ENCODE measurements at places on chromosomes 6 and 20.

DNA sequence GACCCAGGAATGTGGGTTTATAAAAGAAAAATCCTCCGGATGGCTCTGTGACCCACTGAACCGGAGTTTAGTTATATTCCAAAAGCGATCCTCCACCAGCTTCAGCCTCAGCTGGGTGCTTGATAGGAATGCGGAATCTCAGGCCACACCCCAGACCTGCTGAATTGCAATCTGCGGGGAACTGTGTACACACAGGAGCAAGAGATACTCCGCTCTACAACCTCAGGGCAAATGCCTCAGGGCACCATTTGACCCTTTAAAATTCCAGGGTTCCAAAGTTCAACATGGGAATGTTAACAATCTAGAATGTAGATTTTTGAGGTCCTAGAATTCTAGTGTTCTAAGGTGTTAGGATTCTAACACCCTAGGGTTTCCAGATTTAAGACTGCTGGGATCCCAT is 10.8 kb downstream of the BPIFA2 start:
- no peak for DNase-seq

DNA sequence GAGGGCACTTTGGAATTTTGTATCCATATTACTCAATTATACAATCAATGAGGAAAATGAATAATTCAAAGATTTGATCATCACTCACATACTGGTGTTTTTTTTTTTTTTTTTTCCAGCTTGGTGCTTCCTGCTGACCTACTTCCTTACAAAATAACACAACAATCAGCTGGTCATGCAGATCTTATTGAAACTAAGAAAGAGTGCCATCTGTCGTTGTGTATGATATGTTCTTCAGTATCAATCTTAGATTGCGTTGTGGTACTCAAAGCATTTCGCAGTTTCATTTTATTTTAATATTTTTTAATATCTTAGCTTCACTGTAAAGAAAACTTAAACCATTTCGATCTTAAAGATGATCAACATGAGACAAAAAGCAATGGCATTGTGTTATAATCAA is 155.6 kb downstream of the OGFRL1 start:
- no peak for DNase-seq

- no peak for DNase-seq
Measured at GRCh38 chr6:52108128-52108527, 20.7 kb upstream of the PKHD1 start.

DNA sequence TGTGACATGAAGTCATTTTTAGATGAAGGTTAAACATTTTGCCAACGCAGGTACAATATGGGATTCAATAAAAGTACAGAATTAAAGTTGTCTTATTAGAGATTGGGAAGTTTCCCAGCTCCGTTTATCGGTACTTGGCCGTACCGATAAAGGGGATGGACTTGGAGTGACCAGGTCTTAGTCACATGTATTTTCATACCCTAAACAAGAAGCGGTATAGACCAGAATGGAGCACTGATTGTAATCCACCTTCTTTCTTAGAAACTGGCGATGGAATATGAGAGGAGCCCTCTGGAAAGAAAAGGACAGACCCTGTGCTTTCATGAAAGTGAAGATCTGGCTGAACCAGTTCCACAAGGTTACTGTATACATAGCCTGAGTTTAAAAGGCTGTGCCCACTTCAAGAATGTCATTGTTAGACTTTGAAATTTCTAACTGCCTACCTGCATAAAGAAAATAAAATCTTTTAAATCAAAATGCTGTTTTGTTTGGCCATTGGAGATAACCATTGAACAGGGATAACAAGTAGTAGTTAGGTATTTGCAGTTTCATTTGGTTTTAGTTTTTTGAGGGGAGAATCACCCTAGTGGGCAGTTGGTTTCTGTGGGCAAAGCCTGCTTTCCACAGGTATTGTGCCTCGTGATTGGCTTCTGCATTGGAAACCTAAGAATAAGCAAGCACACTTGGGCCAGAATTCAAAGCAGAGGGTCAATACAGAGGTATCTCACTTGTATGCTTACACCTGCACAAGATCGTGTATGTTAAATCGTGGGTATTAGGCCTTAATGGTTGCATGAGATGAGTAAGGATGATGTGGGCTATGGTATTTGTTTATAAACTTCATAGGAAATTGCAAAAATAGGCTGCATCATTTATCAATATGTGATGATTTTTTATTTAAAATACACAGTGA is 11.2 kb upstream of the ZNFX1 start:
- DNase-seq, result no peak

DNA sequence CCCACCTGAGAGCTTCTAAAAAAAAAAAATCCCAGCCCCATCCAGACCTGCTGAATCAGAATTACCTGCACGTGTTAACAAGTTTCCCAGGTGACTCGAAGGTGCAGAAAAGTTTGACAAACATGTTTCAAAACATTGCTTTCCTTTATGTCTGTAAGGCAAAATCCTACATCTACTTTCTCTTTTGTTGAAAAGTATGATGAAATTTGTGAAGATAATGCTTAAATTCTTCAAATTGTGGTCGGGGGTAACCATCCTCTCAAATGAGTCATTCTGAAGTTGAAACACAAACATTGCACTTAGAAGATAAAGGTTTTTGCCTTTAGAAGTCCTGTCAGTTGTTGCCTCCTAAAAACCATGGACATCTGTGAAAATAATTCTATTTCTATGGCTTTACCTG is 429.7 kb downstream of the EPHA7 start:
- no peak for DNase-seq

GRCh38 chr6:40999569-40999968 is 39.5 kb downstream of the UNC5CL start:
- DNase-seq, result peak; percentile 3

- no peak for DNase-seq
Measured at GRCh38 chr6:89116702-89117101, 1.2 kb downstream of the SRSF12 start.

Measured in effector memory CD8-positive, alpha-beta T cell (primary cell).